ENCODE measurements at places on chromosomes 2 and 18. TPM values are rescaled to one million over a fixed set of nuclear protein-coding genes. Genes with fewer than 3 reads are reported as not detected.
A peak's percentile ranks its signal among the peaks of the same experiment; 100 is the strongest.

DNA sequence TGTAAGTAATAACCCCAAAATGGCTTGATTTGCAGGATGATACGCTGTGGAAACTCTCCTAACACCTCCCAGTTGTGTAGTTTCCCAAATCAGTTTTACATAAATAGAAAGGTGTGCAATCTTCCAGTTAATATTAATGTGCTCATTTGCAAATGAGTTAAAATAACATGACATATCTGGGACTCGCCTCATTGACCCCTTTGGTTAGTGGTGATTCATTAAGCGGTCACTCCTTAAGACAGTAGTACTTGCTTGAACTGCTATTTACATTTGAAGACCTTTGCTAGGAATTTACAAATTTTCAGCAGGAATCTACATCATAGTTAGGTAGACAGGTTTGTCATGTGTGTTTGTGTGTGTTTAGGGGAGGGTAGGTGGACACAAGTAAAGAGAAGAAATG, 1367.7 kb upstream of the CELF4 start:
- DNase-seq, result no peak

- DNase-seq, result no peak
Measured at GRCh38 chr18:10783941-10784340, 258.1 kb downstream of the NAPG start.

- DNase-seq, result peak; percentile 62
Measured at GRCh38 chr2:165794536-165794928, 485 bp upstream of the GALNT3 start.

DNA sequence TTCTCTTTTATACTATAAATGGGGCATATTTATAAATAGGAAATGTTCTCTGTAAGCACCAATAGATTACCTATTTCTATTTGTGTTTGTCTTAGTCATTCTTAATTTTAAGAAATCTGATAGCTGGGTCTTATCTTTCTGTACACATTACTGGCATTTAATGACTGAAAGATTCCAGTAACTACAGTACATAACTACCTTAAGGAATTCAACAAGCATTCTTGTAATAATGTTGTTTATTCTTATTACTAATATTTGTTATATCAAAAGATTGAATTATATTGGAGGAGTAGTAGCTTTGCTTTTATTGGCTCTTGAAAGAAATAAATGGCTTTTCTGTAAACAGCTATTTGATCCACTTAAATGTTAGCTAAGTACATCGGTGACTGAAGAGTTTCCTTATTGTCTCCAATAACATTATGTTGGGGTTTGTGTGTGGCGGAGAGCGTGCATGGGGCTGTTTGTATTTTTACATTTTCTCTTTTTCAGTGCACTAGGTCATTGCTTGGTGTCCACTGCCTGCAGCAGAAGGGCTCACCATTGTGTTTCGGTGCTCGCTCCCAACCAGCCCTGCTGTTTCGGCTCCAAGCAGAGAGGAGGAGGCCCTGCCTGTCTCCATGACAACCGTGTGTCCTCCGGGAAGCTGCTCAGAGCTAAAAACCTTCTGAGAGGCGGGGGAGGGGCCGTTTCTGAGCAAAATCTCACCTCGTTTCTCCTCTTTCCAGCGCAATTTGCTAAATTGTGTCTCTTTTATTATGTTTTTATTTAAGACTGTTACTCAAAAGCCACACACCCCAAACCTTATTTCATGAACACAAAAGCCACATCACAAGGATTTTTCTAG, 112.5 kb upstream of the SLC38A11 start:
- DNase-seq, result peak; percentile 13

DNA sequence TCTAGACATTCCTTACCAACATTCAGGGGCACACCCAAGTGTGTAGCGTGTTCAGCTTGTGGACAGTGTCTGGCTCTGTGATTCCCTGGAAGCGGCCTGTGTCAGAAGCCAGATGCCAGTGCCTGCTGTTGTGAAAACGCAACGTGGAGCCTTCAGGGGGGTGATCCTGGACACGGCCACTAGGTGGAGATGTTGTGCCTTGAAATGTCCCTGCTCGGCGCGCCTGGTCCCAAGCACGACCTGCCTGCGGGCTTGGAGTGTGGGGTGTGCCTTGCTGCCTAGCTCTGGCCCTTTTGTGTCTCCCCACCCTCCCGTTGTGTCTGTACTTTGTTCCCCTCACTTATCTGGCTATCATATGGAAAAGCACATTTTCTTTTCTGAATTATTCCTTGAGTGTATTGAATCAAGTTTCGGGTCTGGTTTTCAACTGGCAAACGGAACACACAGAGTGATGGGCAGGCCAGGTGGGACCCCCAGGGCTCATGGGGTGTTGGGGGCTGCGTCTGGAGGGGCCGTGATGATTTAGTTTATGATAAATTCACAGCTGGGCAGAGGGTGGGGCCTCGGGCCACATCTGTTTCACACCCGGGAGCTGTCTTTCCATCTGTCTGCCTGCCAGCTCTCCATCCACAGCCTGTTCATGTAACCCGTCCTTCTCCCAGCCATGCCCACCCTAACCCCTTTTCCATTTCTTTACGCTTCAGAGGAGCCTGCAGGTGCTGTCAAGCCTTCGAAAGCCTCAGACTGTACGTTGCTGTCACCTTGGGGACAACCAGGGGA, 95.5 kb downstream of the DYSF start:
- peak; percentile 80 for DNase-seq

DNA sequence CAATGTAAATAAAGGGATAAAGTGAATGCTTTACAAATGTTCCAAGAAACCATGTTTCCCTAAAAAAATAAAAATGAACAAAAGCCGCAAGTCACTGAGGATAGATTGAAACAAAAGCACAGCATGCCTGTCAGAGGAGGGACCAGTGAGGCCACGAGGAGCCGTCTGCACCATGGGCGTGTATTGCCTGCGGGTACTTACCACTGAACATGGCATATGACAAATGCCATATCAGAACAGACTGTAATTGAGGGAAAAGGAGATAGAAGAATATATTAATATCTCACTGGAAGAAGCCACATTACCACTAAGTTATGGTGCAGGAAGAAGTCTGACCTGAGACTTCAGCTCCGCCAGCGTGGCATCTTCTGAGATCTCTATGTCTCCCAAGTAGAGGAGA, 75.8 kb downstream of the USP40 start:
- DNase-seq, result no peak

- DNase-seq, result no peak
Measured at GRCh38 chr2:119823734-119824334, 64.1 kb downstream of the PTPN4 start.

DNA sequence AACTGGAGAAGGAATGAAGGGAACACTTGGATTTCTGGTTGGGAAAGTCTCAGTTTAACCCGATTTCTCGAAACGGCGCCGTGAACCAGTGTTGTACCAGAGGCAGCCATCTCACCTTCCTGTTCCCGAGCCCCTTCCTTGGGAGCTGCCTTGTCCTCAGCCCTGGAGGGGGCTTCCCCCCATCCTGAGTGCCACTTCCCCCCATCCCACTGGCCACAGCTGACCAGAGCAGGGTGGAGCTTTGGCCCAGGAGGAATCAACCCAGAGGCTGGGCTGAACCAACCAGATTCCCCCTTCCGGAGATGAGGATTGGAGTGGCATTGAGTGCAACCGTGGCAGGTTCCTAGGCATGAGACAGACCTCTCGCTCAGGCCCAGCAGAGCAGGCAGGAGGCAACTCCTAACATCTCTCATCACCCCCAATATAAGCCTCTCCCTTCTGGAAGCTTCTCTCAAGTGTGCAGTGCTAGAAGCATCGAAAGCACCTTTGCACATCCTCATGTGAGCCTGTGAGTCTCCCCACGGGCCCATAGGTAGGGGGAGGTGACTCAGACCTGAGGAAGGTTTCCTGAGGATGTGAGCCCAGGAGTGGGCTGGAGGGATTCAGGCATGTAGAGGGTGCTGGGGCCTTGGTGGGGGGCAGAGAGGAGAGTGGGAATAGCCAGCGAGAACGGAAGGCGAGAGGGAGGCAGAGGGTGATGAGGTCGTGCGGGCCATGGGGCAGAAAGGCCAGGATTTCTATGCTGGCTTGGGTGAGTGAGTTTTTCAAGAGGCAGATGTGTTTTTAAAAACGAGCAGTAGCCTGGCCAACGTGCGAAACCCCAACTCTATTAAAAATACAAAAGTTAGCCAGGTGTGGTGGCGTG, 11.9 kb downstream of the NGEF start:
- no peak for DNase-seq

DNA sequence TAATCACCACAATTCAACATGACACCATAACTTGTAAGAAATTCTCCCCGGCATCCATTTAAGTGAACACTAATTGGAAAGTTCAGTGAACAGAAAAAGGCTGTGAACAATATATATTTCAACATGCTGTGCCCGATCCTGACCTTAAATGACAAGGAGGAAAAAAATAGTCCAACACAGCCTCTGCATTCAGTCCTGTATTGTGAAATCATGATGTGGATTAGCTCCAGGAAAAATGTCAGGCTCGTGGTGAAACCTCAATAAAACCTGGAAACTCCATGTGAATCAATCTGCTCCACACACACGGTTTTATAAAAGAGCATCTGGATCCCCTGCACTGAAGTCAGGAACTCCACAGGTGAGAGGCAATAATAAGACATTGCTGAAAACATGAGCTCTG, 145.4 kb upstream of the SPOPL start:
- no peak for DNase-seq

- peak; percentile 32 for DNase-seq
Measured at GRCh38 chr2:152173831-152174230, 1.7 kb downstream of the STAM2 start.

GRCh38 chr2:16655445-16655837, 10.2 kb downstream of the CYRIA start:
- DNase-seq, result no peak

GRCh38 chr2:60888853-60889252, 7.5 kb downstream of the REL start:
- DNase-seq, result no peak

- no peak for DNase-seq
Measured at GRCh38 chr2:32652555-32653209, 24.8 kb downstream of the TTC27 start.

DNA sequence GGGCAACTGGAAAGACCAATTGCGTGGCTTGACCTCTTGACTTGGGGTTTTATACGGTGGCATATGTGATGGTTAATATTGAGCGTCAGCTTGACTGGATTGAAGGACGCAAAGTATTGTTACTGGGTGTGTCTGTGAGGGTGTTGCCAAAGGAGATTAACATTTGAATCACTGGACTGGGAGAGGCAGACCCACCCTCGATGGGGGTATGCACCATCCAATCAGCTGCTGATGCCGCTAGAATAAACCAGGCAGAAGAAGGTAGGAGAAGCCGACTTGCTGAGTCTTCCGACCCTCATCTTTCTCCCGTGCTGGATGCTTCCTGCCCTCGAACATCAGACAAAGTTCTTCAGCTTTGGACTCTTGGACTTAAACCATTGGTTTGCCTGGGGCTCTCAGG, 34.2 kb upstream of the YPEL5 start:
- DNase-seq, result no peak

DNA sequence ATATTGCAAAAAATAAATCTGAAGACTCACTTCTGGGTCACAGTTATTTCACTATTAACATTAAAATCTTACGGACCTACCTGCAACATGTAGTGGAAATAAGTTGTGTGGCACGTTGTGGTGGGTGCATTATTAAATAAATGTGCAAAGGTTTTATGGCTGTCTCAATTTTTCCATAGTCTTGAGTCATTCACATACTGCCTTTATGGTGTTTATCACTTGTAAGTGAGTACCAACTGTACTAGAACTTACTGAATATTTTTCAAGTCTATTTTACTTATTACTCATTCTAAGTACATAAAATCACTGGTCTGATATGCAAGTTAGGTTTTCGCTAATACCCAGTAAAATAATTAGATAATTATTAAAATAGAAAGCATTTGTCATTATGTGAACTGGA, 47.6 kb upstream of the SLC30A6 start:
- DNase-seq, result no peak

- no peak for DNase-seq
Measured at GRCh38 chr18:31591628-31592027, at the start of gene TTR. TTR (plus strand) TSS chr18:31591877; CDS start chr18:31591903, 26 bp downstream.

GRCh38 chr18:53796040-53796729, 428.3 kb downstream of the MBD2 start:
- DNase-seq, result no peak

GRCh38 chr2:134039912-134040581, 213.8 kb upstream of the MGAT5 start:
- DNase-seq, result no peak

GRCh38 chr2:213733893-213734292, 449.6 kb downstream of the SPAG16 start:
- no peak for DNase-seq

DNA sequence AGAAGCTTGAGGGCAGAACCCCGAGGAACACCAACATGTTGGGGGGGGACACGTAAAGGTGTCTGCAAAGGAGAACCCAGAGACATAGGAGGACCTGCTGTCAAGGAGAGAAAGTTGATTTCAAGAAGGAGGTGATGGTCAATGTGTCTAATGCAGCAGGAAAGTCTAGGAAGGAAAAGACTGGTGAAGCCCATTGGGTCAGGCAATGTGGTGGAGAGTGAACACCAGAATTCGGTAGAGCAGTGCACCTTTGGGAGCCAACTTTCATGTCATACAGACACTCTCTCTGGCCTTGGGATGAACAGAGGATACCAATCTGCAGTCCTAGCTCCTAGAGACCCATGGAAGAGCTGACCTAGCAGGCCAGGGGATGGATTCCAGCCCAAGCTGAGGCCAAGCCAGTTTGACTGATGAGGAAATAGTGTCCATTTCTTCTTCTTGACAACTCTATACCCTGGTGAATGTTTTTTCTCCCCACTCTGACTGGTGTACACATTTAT, 101.9 kb downstream of the MYCN start:
- no peak for DNase-seq

GRCh38 chr2:226045080-226045479, 645.6 kb downstream of the NYAP2 start:
- no peak for DNase-seq

GRCh38 chr2:220894069-220894468, 678.0 kb downstream of the EPHA4 start:
- DNase-seq, result no peak

GRCh38 chr18:56515522-56515921, 122.9 kb downstream of the TXNL1 start:
- no peak for DNase-seq

GRCh38 chr2:15241201-15241600, 319.9 kb downstream of the NBAS start:
- no peak for DNase-seq

SCYGR4 gene
- total RNA-seq, result not detected

SPATA3 gene
- not detected for total RNA-seq

ACVR2A gene
- total RNA-seq, result 20.0 TPM

SULT1C4 gene
- total RNA-seq, result 0.46 TPM

NDC80 gene
- total RNA-seq, result 3.2 TPM

CD226 gene
- 1.3 TPM for total RNA-seq

ANKRD36C gene
- 28.6 TPM for total RNA-seq

TCF7L1 gene
- 3.9 TPM for total RNA-seq

ACADL gene
- total RNA-seq, result 0.15 TPM

RDH14 gene
- 21.9 TPM for total RNA-seq

TGFA gene
- 30.5 TPM for total RNA-seq

ASPRV1 gene
- total RNA-seq, result 0.43 TPM

COL6A3 gene
- total RNA-seq, result 79.5 TPM

GKN2 gene
- 0.43 TPM for total RNA-seq

CRYGD gene
- total RNA-seq, result not detected

CXCR2 gene
- 0.18 TPM for total RNA-seq

VPS4B gene
- 123 TPM for total RNA-seq

MCEE gene
- 21.6 TPM for total RNA-seq

All from left colon (tissue), 2 donors.